ENCODE measurements at places on chromosomes 12 and 14.

- DNase-seq: no peak
These were observed 235.7 kb downstream of the EGLN3 start for GRCh38 chr14:33715227-33715528.

DNA sequence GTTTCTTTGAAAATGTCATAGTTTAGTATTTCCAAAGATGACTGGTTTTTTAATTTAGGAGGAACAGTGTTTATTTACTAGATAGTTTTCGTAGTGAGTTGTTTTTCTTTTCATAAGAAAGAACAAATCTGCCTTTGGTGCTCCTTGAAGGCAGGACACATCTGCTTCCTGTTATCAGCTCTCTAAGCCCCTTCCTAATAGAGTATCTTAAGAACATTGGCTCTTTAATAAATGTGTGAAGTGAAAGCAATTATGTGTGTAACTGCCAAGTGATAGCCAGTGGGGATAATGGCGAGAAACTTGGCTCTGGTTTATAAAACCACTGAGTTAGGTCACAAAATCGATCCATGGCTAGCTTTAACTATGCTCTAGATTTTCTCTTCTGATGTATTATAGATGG lies 23.5 kb upstream of the PPFIBP1 start:
- no peak for DNase-seq

DNA sequence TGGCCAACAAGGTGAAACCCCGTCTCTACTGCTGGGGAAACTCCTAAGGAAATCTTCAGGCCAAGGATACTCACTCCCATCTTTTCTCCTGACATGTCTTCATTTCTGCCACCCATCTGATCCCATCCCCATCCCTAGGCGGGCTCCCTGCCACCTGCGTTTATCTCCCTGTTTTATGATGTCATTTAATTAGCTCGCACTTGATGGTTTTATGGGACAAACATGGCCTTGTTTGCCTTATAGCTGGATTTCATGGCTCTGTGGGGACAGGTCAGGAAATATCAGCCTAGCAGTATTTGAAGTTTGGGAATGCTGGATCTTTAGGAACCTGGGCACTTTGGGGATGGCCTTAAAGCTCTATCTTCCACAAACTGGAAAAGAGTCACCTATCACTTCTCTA lies 88.5 kb upstream of the CISTR start:
- DNase-seq: no peak

DNA sequence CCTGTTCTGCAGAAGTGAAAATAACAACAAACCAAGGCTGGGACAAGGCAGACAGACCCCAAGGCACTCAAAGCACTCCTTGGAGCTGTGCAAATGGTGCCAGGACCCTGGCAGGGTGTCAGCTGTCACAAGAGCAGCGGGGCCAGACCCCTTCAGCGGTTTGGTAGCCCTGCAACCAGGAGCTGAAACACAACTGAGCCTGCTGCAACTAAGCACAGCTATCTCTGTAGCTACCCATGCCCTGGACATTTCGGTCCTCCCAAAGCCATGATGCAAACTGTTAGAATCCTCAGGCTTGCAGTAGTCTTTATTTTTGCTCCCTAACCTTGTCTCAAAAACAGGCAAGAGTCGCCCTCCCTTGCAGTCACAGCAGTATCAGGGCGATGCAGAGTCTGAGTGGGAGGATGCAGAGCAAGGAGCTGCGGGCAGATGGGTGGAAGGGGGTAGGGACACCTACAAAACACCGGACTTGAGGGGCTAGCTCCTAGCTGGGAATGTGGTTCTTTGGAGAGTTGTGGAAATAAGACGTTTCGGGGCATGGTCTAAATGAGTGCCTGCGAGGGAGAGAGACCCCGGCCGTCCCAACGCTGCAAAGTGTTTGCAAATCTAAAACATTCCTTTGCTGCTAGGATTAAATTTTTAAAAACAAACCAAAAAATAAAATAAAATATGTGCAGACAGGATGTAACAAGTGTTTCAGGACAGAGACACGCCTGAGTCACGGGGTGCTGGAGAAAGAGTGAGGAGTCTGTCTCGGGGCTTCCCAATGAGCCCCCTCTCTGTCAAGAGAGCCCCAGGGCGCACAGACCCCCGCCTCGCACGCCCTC lies 1.0 kb downstream of the NUAK1 start:
- no peak for DNase-seq

DNA sequence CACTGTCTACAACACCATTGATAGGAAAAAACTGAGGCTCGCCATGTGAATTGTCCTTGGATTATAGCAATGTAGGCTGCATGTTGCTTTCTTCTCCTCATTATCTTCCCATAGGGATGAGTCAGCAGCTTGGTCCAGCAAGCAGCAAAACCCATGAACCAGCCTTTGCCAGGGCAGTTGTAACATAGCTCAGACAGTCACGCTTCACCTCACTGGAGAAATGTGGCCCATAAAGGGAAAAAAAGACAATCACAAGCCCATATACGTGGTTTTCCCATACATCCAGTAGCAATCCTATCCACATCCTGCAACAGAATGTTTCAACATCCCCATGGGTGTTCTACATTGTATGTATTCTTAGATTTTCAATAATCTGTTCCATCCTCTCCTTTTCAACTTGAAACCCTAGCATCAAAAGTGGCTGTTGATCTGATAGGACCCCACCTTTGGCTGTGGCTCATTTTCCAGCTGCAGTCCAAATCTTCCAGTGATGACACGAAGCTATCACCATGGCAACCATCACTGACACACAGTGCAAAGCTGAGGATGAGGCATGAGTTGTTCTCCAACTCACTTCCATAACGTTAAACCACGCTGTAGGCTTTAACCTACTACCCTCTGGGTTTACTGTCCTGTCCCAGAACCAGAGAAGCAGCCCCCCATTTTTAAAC lies 34.0 kb downstream of the GRIN2B start:
- no peak for DNase-seq

DNA sequence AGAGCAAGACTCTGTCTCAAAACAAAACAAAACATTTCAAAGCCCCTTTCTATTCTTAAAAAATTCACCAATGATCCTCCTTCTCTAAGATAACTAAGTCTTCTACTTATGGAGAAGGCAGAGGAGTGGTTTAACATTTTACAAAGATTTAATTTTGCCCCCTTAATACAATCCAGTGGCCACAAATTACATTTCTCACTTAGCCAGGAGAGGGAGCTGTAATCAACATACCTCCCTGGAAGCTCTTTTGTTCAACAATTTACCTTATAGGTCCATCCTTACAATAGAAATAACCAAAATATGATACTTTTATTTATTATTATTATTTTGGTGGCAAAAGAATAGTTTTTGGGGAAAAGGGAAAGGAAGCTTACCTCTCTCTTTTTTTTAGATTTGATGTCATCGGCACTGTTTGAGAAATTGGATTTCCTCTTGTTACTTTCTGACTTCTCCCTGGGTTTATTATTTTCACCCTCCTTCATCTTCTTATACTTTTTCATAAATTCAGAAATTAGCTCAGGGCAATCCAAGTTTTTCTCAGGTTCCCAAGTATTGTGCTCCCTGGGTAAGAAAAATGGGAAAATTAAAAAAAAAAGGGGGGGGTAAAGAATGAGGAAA lies 28.1 kb downstream of the CBX5 start:
- no peak for DNase-seq

- DNase-seq: no peak
These were observed 2.2 kb downstream of the SCARB1 start for GRCh38 chr12:124861492-124861891.

GRCh38 chr14:31401369-31401932 lies 18.9 kb downstream of the HEATR5A start:
- no peak for DNase-seq

DNA sequence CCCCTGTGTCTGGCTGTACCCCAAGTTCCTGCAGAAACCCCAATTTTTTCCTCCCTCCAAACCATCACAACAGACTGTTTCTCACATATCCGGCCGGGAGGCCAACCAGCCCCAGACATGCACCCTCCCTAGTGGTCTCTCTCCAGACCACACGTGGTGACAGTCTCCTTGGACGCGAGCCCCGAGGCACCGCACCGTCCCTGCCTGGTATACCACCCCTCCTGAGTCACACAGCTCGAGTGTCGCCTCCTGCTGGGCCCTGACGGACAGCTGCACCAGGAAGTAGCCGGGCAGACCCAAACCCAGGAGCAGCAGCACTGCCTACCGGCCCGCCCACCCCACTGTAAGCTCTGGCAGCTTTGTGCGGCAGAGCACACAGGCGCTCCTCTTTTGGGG lies 97.4 kb downstream of the RFLNA start:
- no peak for DNase-seq
